ENCODE measurements at places on chromosomes 4 and X.

DNA sequence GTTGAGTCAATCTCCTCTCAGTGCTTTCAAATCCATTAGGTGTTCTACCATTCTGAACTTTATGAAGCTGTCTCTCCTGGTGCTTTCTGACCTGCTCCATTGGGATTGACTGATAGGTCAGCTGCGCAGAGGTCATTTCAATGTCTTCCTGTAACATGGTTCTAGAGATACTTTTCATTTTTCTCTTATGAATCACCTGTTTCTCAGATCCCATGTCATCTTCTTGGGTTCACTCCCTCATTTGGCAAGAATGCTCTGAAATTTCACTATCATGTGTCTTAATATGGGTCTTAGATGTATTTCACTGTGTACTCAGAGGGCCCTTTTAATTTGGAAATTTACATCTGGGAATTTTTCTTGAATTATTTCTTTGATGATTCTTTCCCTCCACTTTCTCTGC is 13.8 kb upstream of the PGM2 start:
- no peak for DNase-seq

DNA sequence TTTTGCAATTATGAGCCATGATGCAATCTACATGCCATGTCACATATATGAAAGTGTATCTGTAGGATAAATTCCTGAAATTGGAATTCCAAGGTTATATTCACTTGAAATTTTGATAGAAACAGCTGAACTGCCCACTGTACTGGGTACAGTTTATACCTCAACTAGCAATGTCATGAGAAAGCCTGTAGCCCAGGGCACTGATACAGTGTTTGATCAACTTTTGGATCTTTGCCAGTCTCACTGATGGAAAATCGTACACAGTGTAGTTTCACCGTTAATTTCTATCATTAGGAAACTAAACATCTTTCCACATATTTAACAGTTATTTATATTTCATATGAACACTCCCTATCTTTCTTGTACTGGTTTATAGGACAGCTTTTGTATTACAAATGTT is 34.2 kb downstream of the TAPT1 start:
- DNase-seq = no peak

GRCh38 chr4:94570558-94570957 is 118.8 kb downstream of the PDLIM5 start:
- DNase-seq = no peak

DNA sequence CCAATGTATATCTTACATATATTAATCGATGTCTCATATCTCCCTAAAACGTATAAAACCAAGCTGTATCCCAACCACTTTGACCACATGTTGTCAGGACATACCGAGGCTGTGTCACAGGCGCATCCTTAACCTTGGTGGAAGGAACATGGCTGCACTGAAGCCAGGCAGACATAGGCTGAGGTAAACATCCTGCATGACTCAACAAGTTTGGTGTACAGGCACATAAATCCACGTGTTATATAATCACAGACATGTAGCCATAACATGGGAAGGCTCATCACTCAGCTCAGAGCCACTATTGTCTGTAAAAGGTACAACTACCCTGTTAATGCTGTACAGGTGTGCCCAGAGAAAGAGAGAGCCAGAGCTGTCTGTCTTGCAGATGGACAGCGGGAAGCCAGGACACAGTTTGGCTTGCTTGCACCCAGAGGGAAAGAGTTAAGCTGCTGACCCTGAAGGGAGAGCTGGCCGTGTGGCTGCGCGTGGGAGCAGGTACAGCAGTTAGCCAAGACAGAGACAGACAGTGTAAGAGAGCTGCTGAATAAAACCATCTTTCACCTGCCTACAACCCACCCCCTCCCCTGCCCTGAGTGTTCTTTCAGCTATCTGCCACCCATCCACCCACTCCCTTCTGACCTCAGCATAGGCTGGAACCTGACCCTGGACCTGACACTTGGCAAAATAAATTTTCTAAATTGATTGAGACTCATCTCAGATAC is 22.3 kb upstream of the ZBTB33 start:
- no peak for DNase-seq

DNA sequence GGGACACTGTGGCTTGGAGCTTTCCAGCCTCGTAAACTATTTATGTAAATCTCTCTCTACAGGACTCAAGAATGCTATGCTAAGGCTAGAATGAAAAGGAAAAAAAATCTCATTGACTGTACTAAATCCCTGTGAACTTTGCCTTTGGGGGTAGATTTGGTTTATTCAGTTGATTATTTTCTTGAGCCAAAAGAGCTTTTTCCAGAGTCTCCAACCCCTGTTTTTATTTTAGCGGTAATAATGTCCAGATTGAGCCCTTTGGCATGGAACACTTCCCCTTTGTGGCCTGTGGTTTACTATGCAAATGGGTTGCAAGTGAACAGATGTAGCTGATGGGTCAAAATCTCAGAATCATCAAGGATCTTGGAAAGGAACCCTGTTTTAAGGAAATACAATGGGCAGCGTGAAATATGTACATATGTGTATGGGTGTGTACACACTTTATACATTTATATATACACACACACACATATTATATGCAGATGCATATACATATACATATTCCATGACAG is 72.9 kb downstream of the FAM9B start:
- no peak for DNase-seq

- DNase-seq = no peak
Observed at GRCh38 chr4:151098979-151099228, 524 bp upstream of the RPS3A start.

GRCh38 chr4:26786916-26787315 is 73.7 kb upstream of the STIM2 start:
- DNase-seq = no peak

DNA sequence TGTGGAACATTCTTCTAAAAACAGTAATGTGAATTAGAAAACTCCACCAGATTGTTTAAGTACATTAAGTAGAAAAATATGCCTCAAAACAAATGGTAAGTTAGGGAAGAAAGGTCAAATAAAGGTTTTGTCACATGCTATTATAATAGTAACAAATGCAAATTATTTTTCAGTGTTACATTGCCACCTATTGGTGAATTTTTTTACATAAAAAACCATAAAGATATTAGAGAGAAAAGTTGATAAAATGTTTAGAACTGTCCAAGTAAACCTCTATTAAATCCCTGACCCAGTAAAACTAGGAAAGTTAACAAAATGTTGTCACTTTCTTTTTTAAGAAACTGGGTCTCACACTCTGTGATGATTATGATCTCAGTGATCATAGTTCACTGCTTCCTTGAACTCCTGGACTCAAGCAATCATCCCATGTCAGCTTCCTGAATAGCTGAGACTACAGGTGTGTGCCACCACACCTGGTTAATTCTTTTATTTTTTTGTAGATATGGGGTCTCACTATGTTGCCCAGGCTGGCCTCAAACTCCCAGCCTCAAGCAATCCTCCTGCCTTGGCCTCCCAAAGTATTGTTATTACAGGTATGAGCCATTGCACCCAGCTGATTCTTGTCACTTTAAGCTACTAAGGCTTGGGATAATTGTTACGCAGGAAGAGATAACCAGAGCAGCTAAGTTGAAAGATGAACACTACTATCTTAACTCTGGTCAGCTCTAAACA is 157.6 kb downstream of the ATRX start:
- no peak for DNase-seq

DNA sequence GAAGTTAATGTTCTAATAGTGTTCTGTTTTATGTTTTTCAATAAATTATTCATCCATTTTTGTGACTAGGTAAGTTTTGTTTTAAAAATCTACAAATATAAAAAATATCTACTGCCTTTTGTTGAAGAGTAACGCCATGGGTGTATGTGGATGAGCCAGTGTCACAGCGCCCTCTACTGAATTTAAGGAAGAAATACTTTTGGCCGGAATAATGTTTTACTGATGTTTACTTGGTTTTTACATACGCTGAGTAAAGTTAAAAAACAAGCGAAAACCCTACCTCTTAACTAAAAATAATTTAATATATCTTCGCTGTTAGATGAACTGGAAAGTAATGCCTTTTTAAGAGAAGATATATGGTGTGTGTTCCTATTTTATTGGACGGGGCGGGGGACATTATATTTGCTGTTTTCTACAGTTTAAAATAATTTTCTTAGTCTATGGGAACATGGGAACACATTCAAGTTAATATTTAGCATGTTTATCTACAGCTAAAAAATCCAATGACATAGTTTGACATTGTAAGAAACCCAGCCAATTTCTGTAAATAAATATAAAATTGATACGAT is 86.1 kb downstream of the CPE start:
- no peak for DNase-seq

DNA sequence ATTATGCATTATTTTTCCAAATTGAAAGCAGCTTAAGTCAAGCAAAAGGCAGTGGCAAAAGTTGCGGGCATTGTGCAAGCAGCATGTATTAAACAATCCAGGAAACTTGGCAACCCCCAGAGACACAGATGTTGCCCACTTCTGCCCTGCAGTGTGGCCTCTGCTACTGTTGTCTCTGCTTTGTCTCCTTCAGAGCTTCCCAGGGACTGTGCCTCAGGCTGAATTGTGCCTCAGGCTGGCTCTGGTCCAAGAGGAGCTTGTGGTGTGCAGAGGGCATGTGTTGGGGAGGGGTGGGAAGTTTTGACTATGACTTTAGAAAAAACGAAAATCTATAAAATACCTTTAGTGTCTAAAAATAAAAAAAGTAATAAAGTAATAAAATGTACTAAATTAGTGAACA is 201.4 kb downstream of the CCSER1 start:
- DNase-seq = no peak

GRCh38 chr4:14906805-14907204 is 95.5 kb upstream of the CPEB2 start:
- no peak for DNase-seq

DNA sequence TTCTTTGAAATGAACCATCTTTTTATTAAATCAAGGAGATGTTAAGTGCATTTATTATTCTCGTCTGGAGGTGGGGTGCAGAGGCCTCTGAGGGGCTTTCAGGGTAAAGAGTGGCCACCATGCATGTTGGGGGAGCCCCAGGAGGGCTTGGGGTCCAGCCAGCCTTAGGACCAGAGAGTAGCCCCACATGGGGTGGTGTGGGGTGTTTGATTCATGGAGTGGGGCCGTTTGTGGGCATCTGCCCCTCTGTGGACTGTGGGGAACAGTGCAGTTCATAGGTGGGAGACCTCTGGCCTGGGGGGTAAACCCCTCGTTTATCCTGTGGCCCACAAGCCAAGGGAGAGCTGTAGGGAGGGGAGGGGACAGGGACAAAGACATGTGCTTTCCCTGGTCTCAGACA is 26.9 kb downstream of the HTRA3 start:
- DNase-seq = peak; percentile 14

GRCh38 chrX:84047339-84047738 is 140.7 kb downstream of the RPS6KA6 start:
- DNase-seq = no peak

- no peak for DNase-seq
Observed at GRCh38 chr4:168451744-168452390, 28.4 kb downstream of the DDX60L start.

DNA sequence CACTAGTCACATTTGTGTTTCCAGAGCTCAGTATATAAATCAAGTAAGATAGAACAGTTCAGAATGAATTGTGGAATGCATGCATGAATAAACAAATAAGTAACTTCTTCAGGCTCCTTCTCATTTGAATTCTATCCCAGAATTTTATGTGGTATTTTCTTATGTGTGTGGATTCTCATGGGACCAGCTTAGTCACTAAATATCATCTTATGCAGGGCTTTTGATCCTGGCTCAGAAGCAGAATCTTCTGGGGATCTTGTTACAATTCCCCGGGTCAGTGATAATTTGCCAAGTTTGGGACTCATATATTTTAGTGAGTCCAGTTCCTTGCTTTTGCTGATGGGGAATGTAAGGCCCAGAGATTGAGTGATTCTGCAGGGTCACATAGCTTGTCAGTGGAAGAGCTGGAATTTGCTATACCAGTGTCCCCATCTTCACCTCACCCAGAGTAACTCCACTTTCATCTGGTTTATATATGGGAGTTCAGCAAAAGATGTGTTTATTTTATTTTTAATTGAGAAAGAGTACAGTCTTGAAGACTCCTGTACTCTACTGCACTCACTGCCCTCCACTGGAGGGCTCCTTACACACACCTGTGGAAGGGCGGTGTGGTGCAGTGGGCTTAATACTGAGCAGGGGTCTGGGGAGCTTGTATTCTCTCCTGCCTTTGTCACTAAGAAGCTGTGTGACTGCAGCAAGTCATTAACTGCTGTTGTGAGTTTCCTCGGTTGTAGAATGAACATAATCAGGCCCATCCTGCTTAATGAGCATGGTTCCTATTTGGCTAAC is 198.2 kb upstream of the CXorf66 start:
- no peak for DNase-seq

DNA sequence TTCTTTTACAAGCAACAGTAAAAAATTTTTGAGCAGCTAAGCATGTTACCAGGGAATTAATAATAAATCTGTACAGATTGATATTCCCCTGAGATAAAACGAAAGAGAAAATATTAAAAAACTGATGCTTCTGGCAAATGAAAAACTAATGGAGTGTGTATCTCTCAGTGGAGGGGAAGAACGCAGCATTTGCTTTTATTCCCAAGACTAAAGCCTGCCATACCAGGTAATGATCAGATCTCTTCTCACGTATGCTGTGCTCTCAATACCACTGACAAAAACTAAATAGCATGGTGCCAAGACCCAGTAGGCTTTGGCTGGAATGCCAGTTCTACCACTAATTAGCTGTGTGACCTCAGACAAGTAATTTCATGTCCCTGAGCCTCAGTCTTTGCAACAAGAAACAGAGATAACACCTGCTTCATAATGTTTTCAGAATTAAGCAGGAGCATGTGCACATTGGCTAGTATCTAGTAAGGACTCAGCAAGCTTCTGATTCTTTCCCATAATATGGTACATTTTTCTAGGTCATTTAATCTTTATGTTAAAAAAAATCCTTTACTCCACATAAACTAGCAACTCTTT is 179.6 kb downstream of the CENPC start:
- no peak for DNase-seq

DNA sequence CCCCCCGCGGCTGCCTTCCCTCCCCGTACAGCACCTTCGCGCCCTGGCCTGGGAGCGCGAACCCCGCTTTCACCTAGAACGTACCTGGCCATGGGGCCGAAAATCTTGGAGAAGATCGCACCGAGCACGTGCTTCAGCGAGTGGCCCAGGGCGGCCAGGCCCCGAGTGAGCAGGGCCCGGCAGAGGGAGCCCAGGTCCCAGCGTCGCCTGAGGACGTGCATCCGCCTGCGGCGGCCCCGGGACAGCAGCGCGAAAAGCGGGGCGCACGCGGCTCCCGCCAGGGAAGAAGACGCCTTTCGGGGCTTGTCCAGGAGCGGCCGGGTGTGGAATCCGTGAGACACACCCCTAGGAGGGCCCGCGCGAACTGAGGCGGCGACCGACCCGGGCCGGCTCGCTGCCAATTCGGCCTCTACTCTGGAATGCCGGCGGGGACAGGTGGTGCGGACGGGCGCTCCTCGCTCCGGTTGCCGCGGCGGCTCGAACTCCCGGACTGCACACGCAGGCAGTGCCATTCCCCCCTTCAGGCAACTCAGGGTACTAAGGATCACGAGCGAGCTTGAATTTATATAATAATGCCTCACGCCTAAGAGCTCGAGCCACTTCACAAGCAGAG is at the start of gene HS6ST2:
Gene HS6ST2, minus strand, starts transcription at position 539 of the 613 bp plus-strand sequence.
- no peak for DNase-seq

- no peak for DNase-seq
Observed at GRCh38 chrX:21863241-21863640, 7.5 kb downstream of the YY2 start.
